Inflammatory macrophage treated with lipopolysaccharide for 4 hours (primary cell): ENCODE measurements at places on chromosomes 2 and 18.
A peak's percentile ranks its signal among the peaks of the same experiment; 100 is the strongest.

DNA sequence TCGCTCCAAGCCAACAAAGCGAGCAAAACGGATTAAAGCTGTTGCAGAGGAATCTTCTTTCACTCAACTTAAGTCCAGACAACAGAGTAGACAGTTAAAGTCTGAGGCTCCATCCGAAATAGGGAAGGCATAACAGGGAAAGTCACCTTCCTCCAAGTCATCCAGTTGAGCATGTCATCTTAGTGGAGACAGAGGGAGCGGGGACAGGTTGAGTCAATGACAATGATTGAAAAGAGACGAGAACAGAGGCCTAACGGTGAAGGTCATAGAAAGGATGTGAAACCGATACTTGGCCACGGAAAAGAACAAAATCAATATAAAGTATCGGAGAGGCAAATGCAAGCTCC, 455 bp downstream of the C18orf32 start:
- peak; percentile 50 for DNase-seq

DNA sequence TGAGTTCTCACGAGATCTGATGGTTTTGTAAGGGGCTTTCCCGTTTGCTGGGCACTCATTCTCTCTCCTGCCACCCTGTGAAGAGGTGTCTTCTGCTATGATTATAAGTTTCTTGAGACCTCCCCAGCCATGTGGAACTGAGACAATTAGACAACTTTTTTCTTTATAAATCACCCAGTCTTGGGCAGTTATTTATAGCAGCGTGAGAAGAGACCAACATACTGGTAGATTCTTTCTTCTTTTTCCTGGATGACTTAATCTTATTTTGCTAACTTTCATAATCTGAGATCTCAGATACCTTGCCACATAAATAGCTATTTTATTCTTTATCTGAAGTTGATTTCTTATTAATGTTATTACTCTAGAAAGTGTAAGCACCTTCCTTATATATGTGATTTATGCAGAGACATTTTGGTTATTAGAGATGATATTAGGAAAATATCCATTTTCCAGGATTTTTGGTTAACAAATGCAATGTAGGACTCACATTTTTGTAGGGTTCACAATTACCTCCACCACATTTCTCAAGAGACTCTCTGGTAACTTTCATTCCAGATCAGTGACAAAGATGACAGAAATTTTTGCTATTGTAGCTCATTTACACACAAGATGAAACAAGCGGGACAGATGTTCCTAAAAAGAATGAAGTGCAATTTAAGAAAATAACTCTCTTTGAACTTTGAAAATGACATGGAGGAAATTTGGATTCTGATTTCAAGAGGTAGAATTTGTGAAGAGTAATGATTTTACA, 97.9 kb upstream of the RND3 start:
- no peak for DNase-seq

DNA sequence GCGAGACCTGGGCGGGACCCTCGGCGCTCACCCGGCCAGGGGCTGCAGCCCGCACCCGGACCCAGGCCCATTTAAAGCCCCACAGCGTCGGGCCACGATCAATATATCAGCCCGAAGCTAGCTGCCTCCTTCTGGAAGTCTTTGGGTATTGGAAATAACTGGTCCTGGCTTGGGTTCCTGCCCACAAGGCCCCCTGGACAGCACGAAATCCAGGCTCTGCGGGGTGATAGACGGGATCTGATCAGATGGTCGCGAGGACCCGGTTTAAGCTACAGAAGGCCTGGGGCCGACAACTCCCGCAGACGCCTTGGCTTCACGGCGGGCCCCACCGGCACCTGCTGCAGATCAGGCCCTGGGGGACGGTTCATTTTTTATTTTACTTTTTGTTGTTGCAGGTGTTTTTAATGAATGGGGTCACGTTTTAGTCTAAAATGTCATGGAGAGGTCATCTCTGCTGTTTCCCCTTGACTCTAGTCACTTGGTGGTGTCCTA, 362 bp upstream of the PSTPIP2 start:
- no peak for DNase-seq

DNA sequence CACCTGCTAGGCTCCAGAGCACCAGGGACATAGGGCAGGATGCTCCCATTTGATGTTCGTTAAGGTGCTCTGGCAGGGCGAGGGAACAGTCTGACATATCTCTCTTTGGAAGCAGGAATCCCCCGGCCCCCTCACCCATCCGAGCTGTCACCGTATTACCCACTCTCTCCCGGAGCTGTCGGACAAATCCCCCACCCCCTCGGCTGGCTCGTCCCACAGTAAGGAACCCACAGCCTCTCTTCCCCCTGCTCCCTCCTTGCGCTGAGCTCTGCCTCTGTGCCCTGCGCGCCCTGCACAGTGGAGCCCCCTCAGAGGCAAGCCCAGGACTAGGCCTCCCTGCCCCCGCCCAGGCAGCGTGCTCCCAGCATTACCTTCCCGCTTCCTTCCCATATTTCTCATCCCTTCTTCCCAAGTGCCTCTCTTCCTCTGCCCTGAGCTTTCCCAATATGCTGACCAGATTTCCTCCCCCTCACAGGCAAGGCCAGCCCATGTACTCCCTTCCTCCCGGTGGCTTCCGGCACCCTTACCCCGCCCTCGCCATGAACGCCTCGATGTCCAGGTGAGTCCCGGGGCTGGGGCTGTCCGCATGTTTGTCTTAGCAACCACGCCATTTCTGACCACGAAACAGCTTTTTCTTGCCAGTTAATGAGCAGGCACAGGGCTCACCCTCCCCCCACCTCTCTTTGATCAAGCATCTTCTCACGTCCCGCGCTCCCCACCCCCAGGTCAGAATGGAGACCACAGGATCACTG, 23.8 kb downstream of the TGOLN2 start:
- no peak for DNase-seq

DNA sequence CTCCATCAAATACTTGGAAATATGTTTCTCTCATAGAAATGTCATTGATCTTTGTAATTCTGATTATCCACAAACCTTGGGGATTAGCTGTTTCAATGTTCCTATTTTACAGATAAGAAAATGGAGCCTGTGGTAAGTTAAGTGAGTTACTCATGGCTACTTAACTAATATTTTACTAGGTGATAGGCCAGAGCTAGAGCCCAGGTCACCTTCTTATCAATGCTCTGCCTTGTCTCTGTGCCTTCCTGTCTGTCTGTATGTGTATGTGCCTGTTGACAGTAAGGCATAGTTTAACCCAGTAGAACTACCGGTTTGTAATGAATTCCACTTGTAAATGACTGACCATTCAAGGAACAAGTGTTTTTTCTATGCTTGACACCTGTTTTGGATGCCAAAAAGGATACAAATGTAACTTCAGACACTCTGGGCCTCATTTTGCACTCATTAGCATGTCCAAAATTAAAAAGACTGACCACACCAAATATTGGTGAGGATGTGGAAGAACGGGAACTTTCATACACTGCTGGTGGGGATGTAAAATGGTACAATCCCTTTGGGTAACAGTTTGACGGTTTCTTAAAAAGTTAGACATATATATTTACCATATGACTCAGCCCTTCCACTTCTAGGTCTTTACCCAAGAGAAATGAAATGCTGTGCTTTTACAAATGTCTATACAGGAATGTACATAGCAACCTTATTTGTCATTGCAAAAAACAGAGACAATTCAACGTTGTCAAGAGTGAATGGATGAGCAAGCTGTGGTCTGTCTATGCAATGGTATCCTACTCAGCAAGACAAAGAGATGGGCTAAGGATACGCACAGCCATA, 19.6 kb upstream of the IL1A start:
- DNase-seq = peak; percentile 75

GRCh38 chr2:200944467-200945394, 18.7 kb downstream of the ORC2 start:
- DNase-seq = peak; percentile 47
